CD8-positive, alpha-beta memory T cell (primary cell): ENCODE measurements at places on chromosomes 2 and 18. TPM values are rescaled to one million over a fixed set of nuclear protein-coding genes. Genes with fewer than 3 reads are reported as not detected.

DNA sequence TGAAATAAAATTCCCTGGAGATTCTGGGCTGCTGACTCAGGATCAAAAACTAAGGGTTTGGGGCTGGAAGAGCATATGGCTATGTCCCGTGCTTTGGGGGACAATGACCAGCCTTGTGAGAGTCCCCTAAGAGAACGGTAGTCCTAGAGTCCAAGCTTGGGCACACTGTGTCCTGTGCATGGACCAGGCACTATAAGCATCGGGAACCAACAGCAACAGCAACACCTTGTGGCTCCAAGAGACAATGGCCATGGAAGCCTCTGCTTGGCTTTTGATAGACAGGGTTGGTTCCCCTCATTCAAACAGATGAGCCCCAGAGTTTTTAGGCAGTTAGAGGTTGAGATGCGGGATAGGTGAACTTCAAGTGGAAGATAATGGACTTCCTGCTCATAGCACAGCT lies 294.4 kb upstream of the CHAC2 start:
- DNase-seq, result no peak

- no peak for DNase-seq
These were observed 419.9 kb downstream of the TGIF1 start for GRCh38 chr18:3869848-3870247.

- DNase-seq, result no peak
These were observed 16.8 kb upstream of the NEUROD1 start for GRCh38 chr2:181697126-181697525.

The KCNJ13 gene
- total RNA-seq, result not detected

The UGT1A4 gene
- total RNA-seq, result not detected

The CCDC74A gene
- 5.0 TPM for total RNA-seq
